ENCODE measurements at places on chromosomes 1 and 21.

GRCh38 chr1:87132284-87132870 lies 196.3 kb upstream of the LMO4 start:
- DNase-seq = peak; percentile 20

GRCh38 chr1:22699681-22700520 lies 10.7 kb upstream of the EPHB2 start:
- no peak for DNase-seq

GRCh38 chr1:11848373-11848700 lies 754 bp upstream of the NPPA start:
- no peak for DNase-seq

- DNase-seq = no peak
These were observed 12.2 kb downstream of the ATP1A4 start for GRCh38 chr1:160163615-160164014.

DNA sequence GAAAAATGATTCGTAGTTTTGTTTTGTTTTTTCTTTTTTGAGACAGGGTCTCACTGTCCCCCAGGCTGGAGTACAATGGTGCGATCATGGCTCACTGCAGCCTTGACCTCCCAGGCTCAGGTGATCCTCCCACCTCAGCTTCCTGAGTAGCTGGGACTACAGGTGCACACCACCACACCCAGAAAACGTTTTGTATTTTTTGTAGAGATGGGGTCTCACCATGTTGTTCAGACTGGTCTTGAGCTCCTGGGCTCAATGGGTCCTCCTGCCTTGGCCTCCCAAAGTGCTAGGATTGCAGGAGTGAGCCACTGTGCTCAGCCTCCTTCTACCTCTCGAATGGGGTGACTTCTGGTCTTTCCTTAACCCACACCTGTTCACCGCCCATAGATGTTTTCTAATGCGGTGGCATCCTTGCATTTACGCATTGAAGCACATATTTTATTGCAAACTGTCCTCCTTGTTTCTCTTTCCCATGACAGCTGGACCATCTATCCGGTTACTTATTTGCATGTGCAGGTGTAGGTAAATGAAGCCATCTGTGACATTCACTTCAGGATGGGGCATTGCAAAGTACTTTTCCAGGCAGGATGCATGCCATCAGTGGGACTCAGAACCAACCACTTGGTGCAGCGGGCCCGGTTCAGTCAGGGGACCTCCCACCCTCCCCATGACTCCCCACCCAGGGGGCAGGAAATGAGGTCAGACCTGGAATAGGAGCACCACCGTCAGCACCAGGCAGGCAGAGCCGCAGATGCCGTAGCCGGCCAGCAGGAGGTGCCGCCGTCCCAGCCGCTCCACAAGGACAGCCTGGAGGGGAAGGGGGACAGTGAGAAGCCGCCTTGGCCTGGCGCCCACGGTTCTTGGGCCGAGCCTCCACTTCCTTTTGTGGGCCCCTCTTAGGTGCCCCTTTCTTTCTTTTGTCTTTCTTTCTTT lies 16.5 kb downstream of the SLC2A7 start:
- peak; percentile 69 for DNase-seq

GRCh38 chr1:208988811-208989222 lies 594.7 kb upstream of the CAMK1G start:
- DNase-seq = peak; percentile 36

GRCh38 chr1:229070168-229070567 lies 200.7 kb upstream of the RAB4A start:
- DNase-seq = no peak

GRCh38 chr1:183191833-183192232 lies 5.8 kb downstream of the LAMC2 start:
- no peak for DNase-seq

DNA sequence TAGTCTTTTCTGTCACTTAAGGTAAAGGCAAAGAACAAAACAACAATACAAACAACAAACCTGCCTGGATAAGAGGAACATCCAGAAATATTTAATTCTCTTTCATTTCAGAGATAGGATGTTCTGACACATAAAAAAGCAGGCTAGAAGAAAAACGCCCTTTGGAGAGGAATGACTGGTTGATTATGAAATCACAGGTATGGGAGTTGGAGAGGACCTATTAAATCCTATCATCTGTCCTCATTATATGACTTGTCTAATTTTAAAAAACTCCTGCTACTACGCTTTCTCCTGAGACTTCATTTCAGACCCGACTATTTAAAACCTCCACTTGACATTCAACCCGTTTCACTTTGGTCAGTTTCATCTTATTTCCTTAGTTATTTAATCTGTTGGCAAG lies 54.1 kb downstream of the TMPRSS15 start:
- no peak for DNase-seq

GRCh38 chr1:38166461-38166860 lies 119.9 kb upstream of the POU3F1 start:
- DNase-seq = no peak

GRCh38 chr1:241266121-241266520 lies 90.9 kb downstream of the RGS7 start:
- no peak for DNase-seq

DNA sequence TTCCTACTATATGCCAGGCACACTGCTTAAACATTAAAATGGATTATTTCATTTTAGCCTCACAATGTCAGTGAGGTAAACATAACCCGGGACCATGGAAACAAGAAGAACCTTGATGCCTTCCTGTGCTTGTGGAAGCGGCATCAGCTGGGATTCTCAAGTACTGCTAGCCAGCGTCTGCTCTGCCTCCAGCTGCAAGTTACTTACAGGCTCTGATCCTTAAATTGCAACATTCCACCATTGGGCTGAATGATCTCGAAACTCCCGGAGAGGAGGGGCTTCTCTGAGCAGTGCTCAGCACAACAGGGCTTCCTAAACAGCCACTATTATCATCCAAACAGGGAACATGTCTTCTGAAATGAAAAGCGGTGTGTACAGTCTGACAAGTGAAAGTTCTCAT lies 6.7 kb upstream of the MAN1C1 start:
- no peak for DNase-seq

- DNase-seq = no peak
These were observed 239.8 kb downstream of the SDCCAG8 start for GRCh38 chr1:243495442-243496186.

DNA sequence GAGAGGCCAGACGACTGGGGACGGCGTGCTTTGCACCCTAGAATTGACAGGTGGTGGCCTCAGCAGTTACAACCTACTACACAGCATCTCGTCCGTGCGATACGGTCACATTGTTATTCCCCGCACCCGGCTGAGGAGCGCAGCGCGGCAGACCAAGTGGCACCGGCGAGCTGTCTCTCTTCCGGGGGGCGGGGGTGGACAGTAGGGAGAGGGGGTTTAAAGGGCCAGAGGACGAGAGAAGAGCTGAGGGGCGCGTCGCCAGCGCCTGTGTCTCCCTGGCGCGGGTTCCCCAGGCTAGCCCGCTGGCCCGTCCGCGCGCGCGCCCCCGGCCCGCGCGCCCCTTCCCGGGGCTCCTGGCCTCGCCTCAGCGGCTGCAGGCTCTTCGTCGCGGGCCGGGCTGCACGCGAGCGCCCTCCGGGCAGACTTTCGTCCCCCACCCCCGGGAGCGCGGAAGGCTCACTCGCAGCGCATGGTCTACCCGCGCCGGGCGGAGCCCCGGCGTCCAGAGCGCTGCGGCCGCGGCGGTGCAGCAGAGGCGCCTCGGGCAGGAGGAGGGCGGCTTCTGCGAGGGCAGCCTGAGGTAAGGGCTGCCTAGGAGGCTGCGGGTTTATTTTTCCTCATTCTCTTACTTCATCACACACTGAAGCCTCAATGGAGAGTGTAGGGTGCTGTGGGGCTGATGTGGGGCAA lies at the start of gene PDE4B:
TSS of gene PDE4B (plus strand) at position 227 of the 690 bp plus-strand sequence.
- DNase-seq = no peak

GRCh38 chr1:34361121-34361520 lies 184.4 kb downstream of the C1orf94 start:
- no peak for DNase-seq

GRCh38 chr1:72431810-72432209 lies 149.5 kb upstream of the NEGR1 start:
- no peak for DNase-seq

- DNase-seq = no peak
These were observed 139.9 kb downstream of the ASTN1 start for GRCh38 chr1:177024623-177025022.

DNA sequence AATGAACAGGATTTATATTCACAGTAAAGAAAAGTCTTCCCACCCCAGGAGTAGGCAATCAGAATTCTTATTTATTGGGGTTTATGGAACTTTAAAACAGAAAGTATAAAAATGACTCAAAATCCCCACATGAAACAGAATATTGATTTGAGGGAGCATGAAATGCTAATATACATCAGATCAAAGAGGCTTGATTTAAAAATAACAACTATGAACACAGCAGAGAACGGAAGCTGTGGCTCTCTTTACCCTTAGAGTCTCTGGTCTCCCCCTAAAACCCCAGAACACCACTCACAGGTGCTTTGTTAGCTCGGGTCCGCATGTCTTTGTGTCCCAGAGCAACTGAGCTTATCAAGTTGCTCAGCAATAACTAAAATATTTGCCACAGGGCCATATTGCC lies 31.2 kb upstream of the FASLG start:
- no peak for DNase-seq

- DNase-seq = no peak
These were observed 19.0 kb downstream of the SAMSN1 start for GRCh38 chr21:14526836-14527695.

DNA sequence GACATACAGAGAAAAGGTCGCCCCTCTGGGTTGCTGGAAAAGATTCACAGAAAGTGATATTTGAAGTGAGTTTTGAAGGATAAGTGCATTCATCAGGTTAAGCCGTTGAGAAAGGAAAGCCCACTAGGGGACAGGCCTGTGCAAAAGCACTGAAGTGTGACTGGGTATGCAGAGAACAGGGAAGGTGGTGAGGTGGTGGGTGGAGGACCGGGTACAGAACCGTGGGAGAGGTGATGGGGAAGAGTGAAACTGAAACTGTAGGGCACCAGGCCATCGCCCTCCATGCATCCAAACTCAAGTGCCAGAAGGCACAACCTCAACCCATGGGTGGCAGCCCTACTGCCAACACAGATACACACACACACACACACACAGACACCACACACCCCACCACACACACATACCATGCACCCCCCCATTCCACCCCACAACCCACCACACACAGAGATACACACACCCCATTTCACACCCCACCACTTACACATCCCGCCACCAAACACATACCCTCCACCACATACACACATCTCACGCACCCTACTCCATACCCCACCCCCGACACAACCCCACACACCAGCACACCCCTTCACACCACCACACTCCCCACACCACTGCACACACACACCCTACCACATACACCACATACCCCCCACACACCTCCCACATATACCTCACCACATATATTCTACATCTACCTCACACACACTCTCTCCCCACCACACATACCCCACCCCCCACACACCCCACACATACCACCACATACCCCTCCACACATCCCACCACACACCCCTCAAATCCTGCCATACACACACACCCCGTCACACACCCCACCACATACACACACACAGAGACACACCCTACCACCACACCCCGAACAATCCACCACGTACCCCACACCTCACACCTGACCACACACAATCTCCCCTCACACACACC lies 59.0 kb downstream of the TSEN15 start:
- no peak for DNase-seq

- DNase-seq = no peak
These were observed 69.1 kb downstream of the MTR start for GRCh38 chr1:236864211-236864610.

GRCh38 chr1:205930799-205931281 lies 12.4 kb downstream of the SLC26A9 start:
- no peak for DNase-seq

- no peak for DNase-seq
These were observed 16.8 kb upstream of the PDIK1L start for GRCh38 chr1:26094677-26095383.

- no peak for DNase-seq
These were observed 148.4 kb downstream of the SYT2 start for GRCh38 chr1:202561726-202562443.

DNA sequence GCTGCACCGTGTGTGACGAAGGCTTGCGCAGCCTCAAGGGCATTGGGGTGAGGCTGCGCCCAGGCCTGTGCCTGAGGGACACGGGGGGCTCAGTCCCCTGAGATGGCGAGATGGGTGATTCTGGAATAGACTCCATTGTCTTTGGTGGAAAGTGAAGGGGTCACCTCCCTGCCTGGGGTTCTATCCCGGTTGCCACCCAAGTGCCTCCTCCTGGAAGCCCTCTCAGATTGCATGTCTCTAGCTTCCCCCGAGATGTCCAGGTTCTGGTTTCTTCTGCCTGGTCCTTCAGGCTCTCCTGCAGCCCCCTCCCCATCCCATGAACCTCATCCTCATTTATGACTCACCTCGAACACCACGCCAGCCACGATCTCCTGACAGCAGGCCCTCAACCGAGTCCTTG lies 22.3 kb upstream of the MFN2 start:
- no peak for DNase-seq

GRCh38 chr1:97364086-97364485 lies 556.7 kb downstream of the DPYD start:
- no peak for DNase-seq

DNA sequence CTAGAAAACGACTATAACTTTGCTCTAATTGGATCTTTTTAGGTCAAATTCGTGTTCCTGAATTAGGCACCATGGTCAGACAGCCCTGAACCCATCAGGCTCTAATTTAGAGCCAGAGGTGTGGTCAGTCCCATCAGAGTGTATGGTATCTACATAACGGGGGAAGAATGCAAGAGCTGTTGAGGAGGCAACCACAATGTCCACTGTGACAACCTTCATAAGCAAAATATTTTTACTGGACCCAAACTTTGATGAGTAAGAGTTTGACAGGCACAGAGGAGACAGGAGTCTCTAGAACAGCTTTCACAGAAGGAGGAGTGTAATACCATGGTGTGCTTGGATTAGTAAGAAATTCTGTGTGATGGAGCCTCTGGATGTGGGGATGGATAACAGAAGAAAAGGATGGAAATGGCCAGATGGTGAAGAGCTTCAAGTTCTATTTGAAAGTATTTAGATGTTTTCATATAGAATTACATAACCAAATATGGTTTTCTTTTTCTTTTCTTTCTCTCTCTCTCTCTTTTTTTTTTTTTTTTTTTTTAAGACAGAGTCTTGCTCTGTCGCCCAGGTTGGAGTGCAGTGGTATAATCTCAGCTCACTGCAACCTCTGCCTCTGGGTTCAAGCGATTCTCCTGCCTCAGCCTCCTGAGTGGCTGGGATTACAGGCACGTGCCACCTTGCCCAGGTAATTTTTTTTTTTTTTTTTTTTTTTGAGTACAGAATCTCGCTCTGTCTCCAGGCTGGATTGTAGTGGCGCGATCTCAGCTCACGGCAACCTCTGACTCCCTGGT lies 24.9 kb downstream of the UBE2U start:
- no peak for DNase-seq

DNA sequence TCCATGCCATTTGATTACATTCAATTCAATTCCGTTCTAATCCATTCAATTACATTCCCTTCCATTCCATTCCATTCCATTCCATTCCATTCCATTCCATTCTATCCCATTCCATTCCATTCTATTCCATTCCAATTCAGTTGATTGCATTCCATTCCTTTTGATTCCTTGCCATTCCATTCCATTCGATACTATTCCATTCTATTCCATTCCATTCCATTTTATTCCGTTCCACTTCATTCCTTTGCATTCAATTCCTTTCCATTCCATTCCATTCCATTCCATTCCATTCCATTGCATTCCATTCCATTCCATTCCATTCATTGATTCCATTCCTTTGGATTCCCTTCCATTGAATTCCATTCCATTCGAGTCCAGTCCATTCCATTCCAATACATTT lies 2574.0 kb upstream of the TPTE start:
- no peak for DNase-seq

- DNase-seq = no peak
These were observed 347.1 kb upstream of the PLD5 start for GRCh38 chr1:242871471-242872030.

- DNase-seq = no peak
These were observed 12.1 kb downstream of the SAMD11 start for GRCh38 chr1:935751-936231.

- DNase-seq = no peak
These were observed 26.9 kb downstream of the CDK18 start for GRCh38 chr1:205531191-205532025.

Measured in GM12892 (cell line).